Lower lobe of right lung (tissue), 2 donors: ENCODE measurements at places on chromosomes 6 and 20.

- no peaks in the 10 kb centered on the region for H3K27me3 ChIP-seq
- H3K27ac ChIP-seq = no peak overlapping the region
- no peaks in the 10 kb centered on the region for H3K36me3 ChIP-seq
- DNase-seq = no peak
Observed at GRCh38 chr6:49826743-49827406, 39.5 kb downstream of the CRISP1 start.

GRCh38 chr20:11832851-11833250 is 84.8 kb upstream of the BTBD3 start:
- DNase-seq = no peak
- no peak overlapping the region for H3K27ac ChIP-seq
- no peak overlapping the region for H3K4me3 ChIP-seq
- no peaks in the 10 kb centered on the region for H3K4me1 ChIP-seq
- no peaks in the 10 kb centered on the region for H3K36me3 ChIP-seq

- H3K36me3 ChIP-seq = no peaks in the 10 kb centered on the region
- no peaks in the 10 kb centered on the region for H3K4me1 ChIP-seq
- H3K27me3 ChIP-seq = no peaks in the 10 kb centered on the region
- no peak for DNase-seq
Observed at GRCh38 chr6:68572975-68573374, 62.1 kb upstream of the ADGRB3 start.

GRCh38 chr20:21270806-21271205 is 32.3 kb upstream of the XRN2 start:
- H3K4me1 ChIP-seq = no peaks in the 10 kb centered on the region
- H3K36me3 ChIP-seq = no peaks in the 10 kb centered on the region
- DNase-seq = no peak
- H3K4me3 ChIP-seq = no peak overlapping the region

GRCh38 chr6:4503700-4504099 is 272.5 kb upstream of the CDYL start:
- H3K4me3 ChIP-seq = no peak overlapping the region
- DNase-seq = no peak
- H3K27me3 ChIP-seq = no peaks in the 10 kb centered on the region
- H3K27ac ChIP-seq = no peak overlapping the region

DNA sequence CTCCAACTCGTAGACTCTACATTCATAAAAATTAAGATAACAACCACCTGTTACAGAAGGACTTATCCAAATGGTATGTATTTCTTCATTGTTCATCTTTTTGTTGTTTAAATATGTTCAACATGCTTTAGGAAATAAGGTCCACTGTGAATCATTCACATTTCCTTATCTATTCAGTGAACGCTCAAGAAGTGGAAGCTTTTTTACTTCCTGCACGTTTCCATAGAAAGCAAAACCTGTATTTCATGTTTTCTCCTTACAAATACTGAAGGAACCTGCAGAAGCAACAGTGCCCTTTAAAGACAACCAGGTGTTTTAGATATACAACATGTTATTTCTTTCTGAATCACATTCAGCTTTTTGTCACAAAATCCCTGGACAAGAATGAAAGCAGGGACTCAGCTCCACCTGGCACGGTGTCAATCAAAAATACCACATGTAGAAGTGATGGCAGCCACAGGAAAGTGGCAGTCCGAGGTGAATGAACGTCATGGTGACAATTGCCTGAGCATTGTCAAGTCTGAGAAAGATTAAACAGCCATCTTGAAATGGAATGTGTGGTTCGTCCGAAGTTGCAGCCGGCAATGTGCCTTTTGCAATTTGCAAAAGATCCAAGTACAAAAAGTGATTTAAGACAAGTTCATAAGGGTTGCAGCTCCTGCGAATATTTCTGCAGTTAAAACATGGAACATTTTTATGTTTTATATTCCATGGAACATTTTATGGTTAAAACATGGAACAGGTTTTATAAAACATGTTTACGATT is 66.7 kb upstream of the RIPOR2 start:
- H3K27me3 ChIP-seq = no peaks in the 10 kb centered on the region
- peaks cover 43% of the 10 kb centered on the region for H3K4me1 ChIP-seq
- no peak overlapping the region for H3K27ac ChIP-seq
- DNase-seq = no peak

DNA sequence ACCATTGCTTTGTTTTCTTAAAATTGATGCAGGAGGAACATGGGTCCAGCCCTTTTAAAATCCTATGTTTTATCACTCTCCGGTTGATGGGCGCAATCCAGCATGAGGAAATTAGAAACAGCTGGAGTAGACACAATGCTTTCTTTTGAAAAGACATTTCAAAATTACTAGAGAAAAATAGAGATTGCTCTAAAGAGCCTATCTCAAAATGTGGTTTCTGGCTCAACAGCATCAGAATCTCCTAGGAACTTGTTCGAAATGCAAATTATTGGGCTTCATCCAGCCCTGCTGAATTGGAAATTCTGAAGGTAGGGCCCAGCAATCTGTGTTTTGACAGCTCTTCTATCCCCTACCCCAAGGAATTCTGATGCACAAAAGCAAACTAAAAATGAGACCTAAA is 190.8 kb upstream of the BMP2 start:
- H3K36me3 ChIP-seq = no peaks in the 10 kb centered on the region
- H3K27ac ChIP-seq = no peak overlapping the region
- DNase-seq = no peak
- H3K4me1 ChIP-seq = no peaks in the 10 kb centered on the region

DNA sequence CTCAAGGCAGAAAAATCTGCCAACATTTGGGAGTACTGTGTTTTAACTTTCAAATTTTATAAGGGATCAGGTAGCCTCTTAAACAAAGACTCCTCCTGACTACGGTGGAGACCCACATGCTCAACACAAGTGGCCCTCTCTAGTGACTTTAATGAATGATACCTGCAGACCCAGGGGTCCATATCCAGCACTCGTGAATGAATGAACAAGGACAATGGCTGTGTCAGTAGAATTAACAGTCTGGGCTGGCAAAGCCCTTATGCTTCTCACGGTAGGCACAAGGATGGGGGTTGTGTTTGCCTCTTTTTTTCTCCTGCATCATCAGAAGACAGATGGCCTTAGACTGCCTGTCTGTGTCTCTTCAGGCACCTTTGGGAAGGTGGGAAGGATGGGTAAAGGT is 112.6 kb upstream of the TRAF3IP2 start:
- no peak for DNase-seq
- H3K27me3 ChIP-seq = no peaks in the 10 kb centered on the region

GRCh38 chr6:157185986-157186385 is 137.3 kb downstream of the TMEM242 start:
- no peaks in the 10 kb centered on the region for H3K27me3 ChIP-seq
- peaks cover 15% of the 10 kb centered on the region for H3K4me1 ChIP-seq
- peaks cover 92% of the 10 kb centered on the region for H3K36me3 ChIP-seq

- H3K4me1 ChIP-seq = peaks cover 41% of the 10 kb centered on the region
- no peaks in the 10 kb centered on the region for H3K27me3 ChIP-seq
- peak overlapping the region; percentile 73 for H3K4me3 ChIP-seq
- peaks cover 36% of the 10 kb centered on the region for H3K36me3 ChIP-seq
- DNase-seq = peak; percentile 91
Observed at GRCh38 chr20:63740627-63741353, 1.2 kb downstream of the SLC2A4RG start.

- peaks cover 22% of the 10 kb centered on the region for H3K27me3 ChIP-seq
- H3K4me1 ChIP-seq = no peaks in the 10 kb centered on the region
- no peak for DNase-seq
- H3K4me3 ChIP-seq = no peak overlapping the region
- H3K36me3 ChIP-seq = no peaks in the 10 kb centered on the region
- H3K27ac ChIP-seq = no peak overlapping the region
Observed at GRCh38 chr20:59665656-59666555, 61.6 kb downstream of the PHACTR3 start.

DNA sequence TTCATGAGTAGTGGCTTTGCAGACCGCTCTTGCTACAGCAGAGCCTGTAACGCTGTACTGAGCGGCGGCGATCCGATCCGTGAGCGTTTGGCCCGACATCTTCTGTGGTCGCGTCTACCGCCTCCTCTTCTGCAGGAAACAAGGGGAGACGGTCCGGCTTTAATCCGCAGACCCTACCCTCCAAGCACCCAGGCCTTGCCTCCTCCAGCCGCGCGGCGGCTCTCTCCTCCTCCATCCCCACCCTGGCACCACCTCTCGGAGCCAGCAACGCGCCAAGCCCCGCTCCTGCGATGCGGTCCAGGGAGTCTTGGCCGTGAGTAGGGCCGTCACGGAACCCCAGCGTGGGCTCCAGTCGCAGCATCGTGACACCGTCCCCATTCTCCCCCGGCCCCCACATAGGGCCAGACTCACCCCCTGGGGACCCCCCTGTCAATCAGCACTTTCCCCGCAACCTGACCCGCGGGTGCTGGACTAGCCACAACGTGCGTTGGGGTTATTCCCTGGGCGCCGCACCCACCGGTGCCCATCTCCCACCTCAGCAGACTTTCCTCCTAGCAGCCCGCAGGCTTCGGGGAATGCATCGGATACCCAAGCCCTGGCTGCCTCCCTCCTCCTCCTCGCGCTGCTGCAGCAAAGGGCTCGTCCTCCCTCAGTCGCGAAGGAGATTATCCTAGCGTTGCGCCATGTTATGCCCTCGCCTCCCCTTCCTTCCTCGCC is 914 bp downstream of the SNAP91 start:
- peak overlapping the region; percentile 47 for H3K4me3 ChIP-seq
- H3K27me3 ChIP-seq = peaks cover 49% of the 10 kb centered on the region
- no peak for DNase-seq
- H3K36me3 ChIP-seq = no peaks in the 10 kb centered on the region
- H3K4me1 ChIP-seq = no peaks in the 10 kb centered on the region

DNA sequence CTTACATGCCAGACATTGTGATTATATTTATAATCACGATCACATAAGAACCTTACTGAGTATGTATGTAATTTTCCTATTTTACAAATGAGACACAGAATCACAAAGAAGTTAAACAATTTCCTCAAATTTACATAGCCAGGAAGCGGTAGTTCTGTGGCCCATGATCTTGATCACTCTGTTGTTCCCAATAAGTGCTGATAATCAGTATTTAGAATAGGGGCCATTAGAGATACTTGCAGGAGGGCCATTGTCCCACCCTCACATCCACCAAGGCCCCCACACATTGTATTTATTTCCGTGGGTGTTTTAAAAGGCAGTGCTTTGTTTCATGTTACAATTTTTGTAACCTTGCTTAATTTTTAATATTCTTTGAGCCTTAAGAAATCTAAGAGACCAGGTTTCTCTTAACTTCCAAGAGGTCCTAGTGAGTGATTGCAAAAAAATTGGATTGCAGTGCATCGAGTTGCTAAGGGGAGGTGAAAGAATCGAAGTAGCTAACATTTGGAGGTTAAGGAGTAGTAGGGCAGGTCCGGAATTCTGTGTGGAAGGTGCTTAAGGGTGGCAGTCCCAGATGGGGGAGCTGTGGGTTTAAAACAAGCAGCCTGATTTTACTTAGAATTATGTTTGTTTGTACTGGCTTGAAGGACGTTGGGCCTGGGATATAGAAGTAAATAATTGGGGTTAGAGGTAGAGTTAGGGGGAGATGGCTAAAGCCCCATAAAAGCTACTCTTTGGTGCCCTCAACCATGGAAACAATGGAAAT is 339.4 kb downstream of the CDKAL1 start:
- no peak overlapping the region for H3K4me3 ChIP-seq
- H3K27ac ChIP-seq = no peak overlapping the region
- H3K36me3 ChIP-seq = no peaks in the 10 kb centered on the region
- peaks cover 10% of the 10 kb centered on the region for H3K4me1 ChIP-seq
- H3K27me3 ChIP-seq = no peaks in the 10 kb centered on the region

GRCh38 chr6:118246406-118246805 is 301.7 kb upstream of the PLN start:
- H3K36me3 ChIP-seq = no peaks in the 10 kb centered on the region
- no peak overlapping the region for H3K27ac ChIP-seq
- no peak overlapping the region for H3K4me3 ChIP-seq
- DNase-seq = no peak

GRCh38 chr20:33679758-33680485 is 5.7 kb upstream of the NECAB3 start:
- no peak overlapping the region for H3K27ac ChIP-seq
- no peaks in the 10 kb centered on the region for H3K27me3 ChIP-seq
- peaks cover 27% of the 10 kb centered on the region for H3K4me1 ChIP-seq

- no peak for DNase-seq
- H3K27me3 ChIP-seq = no peaks in the 10 kb centered on the region
- H3K4me1 ChIP-seq = peaks cover 43% of the 10 kb centered on the region
- H3K36me3 ChIP-seq = peaks cover 46% of the 10 kb centered on the region
Observed at GRCh38 chr6:36688063-36688738, 9.4 kb upstream of the RAB44 start.

- H3K36me3 ChIP-seq = no peaks in the 10 kb centered on the region
- peaks cover 19% of the 10 kb centered on the region for H3K27me3 ChIP-seq
- peaks cover 27% of the 10 kb centered on the region for H3K4me1 ChIP-seq
- H3K4me3 ChIP-seq = no peak overlapping the region
- no peak overlapping the region for H3K27ac ChIP-seq
Observed at GRCh38 chr6:41430875-41431274, 95.5 kb downstream of the NCR2 start.

GRCh38 chr6:105835373-105835772 is 250.8 kb upstream of the PRDM1 start:
- DNase-seq = no peak
- no peaks in the 10 kb centered on the region for H3K36me3 ChIP-seq
- peaks cover 5% of the 10 kb centered on the region for H3K4me1 ChIP-seq
- no peak overlapping the region for H3K27ac ChIP-seq
- H3K4me3 ChIP-seq = no peak overlapping the region

GRCh38 chr6:42320762-42321161 is 103.1 kb upstream of the MRPS10 start:
- peaks cover 10% of the 10 kb centered on the region for H3K4me1 ChIP-seq
- no peaks in the 10 kb centered on the region for H3K36me3 ChIP-seq
- no peak overlapping the region for H3K4me3 ChIP-seq
- DNase-seq = no peak
- no peaks in the 10 kb centered on the region for H3K27me3 ChIP-seq

- H3K27ac ChIP-seq = peak overlapping the region; percentile 84
- peaks cover 43% of the 10 kb centered on the region for H3K4me1 ChIP-seq
- no peaks in the 10 kb centered on the region for H3K27me3 ChIP-seq
Observed at GRCh38 chr6:42984924-42985475, 630 bp downstream of the PPP2R5D start.

- no peak overlapping the region for H3K4me3 ChIP-seq
- H3K4me1 ChIP-seq = peaks cover 17% of the 10 kb centered on the region
- no peak overlapping the region for H3K27ac ChIP-seq
- H3K27me3 ChIP-seq = no peaks in the 10 kb centered on the region
Observed at GRCh38 chr6:158056804-158057203, 75.1 kb downstream of the SYNJ2 start.

DNA sequence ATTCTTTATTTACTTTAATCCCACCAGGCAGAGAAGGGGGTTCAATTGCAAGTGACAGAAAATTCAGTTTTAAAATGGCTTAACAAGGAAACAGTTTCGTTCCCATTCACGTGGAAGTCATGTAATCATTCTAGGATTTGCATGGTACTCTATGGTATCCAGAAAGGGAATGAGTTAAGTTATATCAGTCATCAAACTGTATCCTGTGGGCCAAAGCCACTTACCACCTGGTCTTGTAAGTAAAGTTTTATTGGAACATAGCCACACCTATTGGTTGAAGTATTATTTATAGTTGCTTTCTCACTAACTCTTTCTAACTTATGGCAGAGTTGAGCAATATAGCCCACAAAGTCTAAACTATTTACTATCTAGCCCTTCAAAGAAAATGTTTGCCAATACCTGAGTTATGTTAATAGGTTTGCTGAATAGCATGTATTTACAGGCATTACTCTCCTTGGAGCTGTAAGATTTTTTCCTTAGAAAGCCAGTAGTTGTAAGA is 10.2 kb upstream of the MMS22L start:
- no peaks in the 10 kb centered on the region for H3K4me1 ChIP-seq
- no peak for DNase-seq
- H3K36me3 ChIP-seq = no peaks in the 10 kb centered on the region
- H3K27ac ChIP-seq = no peak overlapping the region
